Sigmoid colon (tissue), 7 donors: ENCODE measurements at places on chromosomes 12 and 14. TPM values are rescaled to one million over a fixed set of nuclear protein-coding genes. Genes with fewer than 3 reads are reported as not detected.

- no peaks in the 10 kb centered on the region for H3K4me1 ChIP-seq
- no peaks in the 10 kb centered on the region for H3K27me3 ChIP-seq
- DNase-seq, result no peak
- no peaks in the 10 kb centered on the region for H3K36me3 ChIP-seq
- H3K4me3 ChIP-seq, result no peak overlapping the region
Observed at GRCh38 chr14:21940887-21941856, 267.6 kb upstream of the OR4E1 start.

DNA sequence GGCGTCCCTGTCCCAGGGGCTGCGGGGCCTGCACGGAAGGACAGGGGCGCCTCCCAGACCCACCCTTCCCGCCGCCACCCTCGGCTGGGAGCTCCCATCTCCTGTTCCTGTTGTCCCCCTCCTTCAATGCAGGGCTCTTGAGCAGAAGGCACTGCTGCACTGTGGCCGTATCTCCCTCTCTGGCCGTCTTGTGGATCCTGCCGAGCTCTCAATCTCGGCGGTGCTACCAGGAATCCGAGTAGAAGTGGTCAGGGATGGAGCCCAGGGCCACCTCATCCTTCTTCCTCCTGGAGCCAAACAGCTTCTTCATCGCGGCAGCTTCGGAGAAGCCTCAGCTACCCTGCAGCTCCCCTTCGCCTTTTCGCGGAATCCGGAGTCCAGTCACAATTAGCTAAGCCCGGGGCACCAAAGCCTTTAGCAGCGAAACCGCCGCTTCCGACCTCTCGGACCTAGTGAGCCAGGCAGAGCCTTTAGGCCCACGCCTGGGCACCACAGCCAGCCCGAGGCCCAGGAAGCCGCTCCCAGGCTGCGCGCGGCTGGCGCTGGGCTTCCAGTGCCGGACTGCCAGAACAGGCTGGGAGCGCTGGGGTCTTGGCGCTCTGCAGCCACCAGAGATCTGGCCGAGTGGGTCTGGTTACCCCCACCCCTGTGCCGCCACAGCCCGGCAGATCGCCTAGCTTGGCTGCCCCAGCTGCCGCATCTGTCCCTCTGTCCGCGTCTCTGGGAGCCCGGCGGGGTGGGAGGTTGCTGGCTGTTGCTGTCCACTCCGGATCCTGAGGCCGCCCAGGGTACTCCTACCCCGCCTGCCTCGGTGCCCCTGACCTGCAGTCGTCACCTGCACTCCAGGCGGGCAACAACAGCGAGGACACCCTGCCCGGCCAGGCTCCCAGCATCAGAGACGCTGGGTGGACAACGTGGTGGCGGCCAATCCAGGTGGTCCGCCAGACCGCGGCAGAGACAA is 69.1 kb downstream of the ASCL4 start:
- no peak overlapping the region for H3K27ac ChIP-seq
- H3K27me3 ChIP-seq, result peaks cover 73% of the 10 kb centered on the region
- no peak for DNase-seq
- peak overlapping the region; percentile 40 for H3K4me3 ChIP-seq
- no peaks in the 10 kb centered on the region for H3K36me3 ChIP-seq

DNA sequence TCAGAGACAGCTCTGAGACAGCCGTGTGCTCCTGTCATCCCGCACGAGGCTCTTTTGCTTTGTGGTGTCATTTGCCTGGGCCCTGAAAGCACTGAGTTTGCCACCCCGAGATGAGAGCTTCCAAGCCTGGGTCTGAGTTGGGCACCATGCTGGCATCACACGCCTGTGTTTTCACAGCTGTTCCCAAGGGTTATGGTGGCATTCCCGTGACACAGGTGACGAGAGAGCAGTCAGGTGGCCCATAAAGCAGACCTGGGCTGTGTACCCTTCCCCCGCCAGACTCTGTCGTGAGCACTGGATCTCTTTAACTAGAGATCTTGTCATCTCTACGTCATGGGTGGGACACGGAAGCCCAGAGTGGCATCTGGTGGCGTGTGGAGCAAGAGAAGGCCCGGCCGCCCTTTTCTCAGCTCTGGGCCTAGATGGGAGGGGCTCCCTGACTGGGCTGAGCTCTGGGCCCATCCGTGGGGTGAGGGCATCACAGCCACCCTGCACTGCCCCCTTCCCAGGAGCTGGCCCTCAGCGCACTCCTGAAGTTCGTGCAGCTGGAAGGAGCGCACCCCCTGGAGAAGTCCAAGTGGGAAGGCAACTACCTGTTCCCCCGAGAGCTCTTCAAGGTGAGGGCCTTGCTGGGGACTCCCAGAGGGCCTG is 2.6 kb downstream of the NOC4L start:
- no peaks in the 10 kb centered on the region for H3K27me3 ChIP-seq
- DNase-seq, result peak; percentile 62
- H3K4me3 ChIP-seq, result no peak overlapping the region

DNA sequence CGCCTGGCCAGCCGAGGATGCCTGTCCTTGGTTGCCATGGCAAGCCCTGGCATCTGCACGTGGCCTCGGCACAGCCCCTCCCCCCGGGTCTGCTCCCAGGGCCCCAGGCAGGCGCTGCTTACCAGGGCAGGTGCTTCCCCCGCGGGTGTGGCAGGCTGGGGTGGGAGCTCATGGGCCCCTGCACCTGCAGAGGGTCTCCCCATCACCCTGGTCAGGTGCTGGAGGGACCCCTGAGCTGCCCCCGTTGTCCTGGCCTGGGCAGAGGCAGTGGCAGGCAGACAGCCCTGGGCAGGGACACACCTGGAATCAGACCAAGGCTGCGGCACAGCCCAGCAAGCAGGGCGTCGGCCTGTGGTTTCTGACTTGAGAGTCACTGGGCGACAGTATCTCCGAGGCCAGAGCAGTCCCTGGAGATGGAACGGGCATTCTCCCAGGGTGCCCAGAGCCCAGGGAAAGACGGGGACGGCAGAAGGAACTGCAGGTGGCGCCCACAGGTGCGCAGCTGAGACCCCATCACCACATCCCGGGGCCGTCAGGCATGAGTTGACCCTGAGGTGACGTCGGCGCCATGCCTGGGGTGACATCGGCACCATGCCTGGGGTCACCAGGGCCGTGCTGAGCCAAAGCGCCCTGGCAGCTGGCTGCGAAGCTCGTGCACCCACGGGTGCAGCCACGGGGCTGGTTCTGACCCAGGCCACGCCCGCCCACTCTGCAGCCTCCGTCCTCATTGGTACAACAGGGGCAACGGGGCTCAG is 56.1 kb upstream of the FBRSL1 start:
- peaks cover 15% of the 10 kb centered on the region for H3K4me1 ChIP-seq
- H3K27ac ChIP-seq, result no peak overlapping the region
- no peak overlapping the region for H3K4me3 ChIP-seq
- no peaks in the 10 kb centered on the region for H3K36me3 ChIP-seq
- no peak for DNase-seq

DNA sequence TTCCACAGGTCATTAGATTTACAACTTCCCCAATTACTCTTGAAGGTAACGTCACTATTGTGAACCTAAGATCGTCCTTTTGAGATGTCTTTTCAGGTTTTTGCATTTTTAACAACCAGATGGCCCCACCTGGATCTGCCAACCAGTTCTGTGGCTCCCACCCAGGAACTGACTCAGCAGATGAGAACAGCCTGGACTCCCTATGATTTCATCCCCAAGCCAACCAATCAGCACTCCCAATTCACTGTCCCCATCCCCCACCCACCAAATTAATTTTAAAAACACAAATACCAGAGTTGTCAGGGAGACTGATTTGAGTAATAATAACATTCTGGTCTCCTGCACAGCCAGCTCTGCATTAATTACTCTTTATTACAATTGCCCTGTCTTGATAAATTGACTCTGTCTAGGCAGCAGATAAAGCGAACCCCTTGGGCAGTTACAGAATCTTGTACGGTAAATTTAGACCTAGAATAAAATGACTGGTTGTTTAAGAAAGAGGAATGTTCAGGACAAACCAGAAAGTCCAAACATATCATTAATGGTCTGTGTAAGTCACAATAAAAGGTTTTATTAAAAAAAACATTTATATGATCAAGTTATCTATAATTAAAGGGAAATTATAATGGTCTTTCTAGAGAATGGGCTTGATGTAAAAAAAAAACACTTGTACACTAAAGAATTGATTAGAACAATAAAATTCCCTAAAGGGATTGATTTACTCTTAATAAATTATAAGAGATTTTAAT is 55.8 kb downstream of the COX16 start:
- no peaks in the 10 kb centered on the region for H3K36me3 ChIP-seq
- H3K4me1 ChIP-seq, result no peaks in the 10 kb centered on the region
- no peak overlapping the region for H3K4me3 ChIP-seq
- DNase-seq, result no peak
- H3K27me3 ChIP-seq, result no peaks in the 10 kb centered on the region

DNA sequence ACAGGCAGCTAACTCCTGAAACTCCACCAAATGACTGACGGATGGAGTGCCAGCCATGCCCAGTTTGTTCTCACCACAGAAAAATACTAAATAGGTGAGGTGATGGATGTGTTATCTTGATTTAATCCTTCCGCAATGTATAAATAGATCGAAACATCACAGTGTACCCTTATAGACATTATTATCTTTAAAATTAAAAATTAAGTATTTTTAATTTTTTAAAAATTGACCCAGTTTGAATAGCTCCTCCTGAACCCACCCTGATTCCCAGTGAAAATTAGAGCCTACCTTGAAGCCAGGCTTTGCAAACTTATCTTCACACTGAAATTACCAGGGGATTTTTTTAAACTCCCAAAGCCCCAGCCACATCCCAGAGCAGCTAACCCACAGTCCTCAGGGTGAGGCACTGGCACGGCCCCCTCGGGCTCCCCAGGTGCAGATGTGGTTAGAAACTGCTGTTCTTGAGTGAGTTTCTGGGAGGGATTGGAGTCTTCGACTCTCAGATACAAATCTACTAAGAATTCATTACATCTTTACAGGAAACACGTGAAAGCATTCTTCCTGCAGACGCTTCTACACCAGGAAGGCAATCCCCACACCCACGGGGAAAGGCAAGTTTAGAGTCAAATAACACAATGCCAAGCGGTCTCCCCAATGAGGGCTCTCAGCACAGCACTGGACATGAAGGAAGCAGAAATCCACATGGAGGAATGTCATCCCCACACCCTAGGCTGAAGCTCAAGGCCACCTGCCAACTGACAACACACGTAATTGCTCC is 126.4 kb downstream of the RIMBP2 start:
- no peak for DNase-seq
- H3K36me3 ChIP-seq, result no peaks in the 10 kb centered on the region
- H3K4me3 ChIP-seq, result no peak overlapping the region
- no peak overlapping the region for H3K27ac ChIP-seq
- no peaks in the 10 kb centered on the region for H3K27me3 ChIP-seq

DNA sequence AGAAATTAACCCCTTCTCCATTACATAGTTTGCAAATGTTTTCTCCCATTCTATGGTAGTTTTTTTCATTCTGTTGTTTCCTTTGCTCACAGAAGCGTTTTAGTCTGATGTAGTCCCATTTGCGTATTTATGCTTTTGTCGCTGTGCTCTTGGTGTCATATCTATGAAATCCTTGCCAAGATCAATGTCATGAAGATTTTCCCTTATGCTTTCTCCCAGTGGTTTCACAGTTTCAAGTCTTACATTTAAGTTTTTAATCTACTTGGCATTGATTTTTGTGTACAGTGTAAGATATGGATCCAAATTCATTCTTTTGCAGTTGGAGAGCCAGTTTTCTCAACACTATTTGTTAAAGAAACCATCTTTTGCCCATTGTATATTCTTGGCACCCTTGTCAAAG is 357.6 kb downstream of the APAF1 start:
- DNase-seq, result no peak
- no peaks in the 10 kb centered on the region for H3K36me3 ChIP-seq
- H3K27me3 ChIP-seq, result no peaks in the 10 kb centered on the region
- no peaks in the 10 kb centered on the region for H3K4me1 ChIP-seq
- H3K27ac ChIP-seq, result no peak overlapping the region

GRCh38 chr12:13000616-13000924 is 505 bp upstream of the HEBP1 start:
- no peak for DNase-seq
- H3K4me1 ChIP-seq, result no peaks in the 10 kb centered on the region
- H3K27ac ChIP-seq, result peak overlapping the region; percentile 89
- H3K27me3 ChIP-seq, result no peaks in the 10 kb centered on the region
- no peaks in the 10 kb centered on the region for H3K36me3 ChIP-seq
- peak overlapping the region; percentile 81 for H3K4me3 ChIP-seq

DNA sequence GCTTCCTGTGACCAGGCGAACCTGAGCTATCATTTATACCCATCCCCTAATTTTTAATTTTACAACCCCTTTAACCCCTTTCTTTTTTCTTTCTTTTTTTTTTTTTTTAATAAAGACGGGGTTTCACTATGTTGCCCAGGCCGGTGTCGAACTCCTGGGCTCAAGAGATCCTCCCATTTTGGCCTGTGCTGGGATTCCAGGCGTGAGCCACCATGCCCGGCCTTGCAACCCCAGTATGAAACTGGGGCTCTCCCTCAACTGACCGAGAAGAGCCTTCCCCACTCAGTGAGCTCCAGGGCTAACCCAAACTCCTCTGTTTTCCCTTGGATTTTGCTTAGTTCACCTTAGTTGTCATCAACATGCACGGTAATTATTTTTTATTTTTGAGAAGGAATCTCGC is 992 bp downstream of the CPSF2 start:
- DNase-seq, result no peak
- no peaks in the 10 kb centered on the region for H3K36me3 ChIP-seq
- H3K27ac ChIP-seq, result peak overlapping the region; percentile 95
- no peaks in the 10 kb centered on the region for H3K27me3 ChIP-seq

GRCh38 chr14:20904393-20905029 is 13.3 kb downstream of the RNASE3 start:
- H3K4me1 ChIP-seq, result no peaks in the 10 kb centered on the region
- no peaks in the 10 kb centered on the region for H3K27me3 ChIP-seq
- no peaks in the 10 kb centered on the region for H3K36me3 ChIP-seq
- DNase-seq, result no peak
- no peak overlapping the region for H3K27ac ChIP-seq
- no peak overlapping the region for H3K4me3 ChIP-seq

GRCh38 chr14:37588956-37589714 is 5.9 kb downstream of the FOXA1 start:
- H3K27ac ChIP-seq, result no peak overlapping the region
- no peaks in the 10 kb centered on the region for H3K36me3 ChIP-seq
- no peak for DNase-seq
- H3K27me3 ChIP-seq, result peaks cover 100% of the 10 kb centered on the region
- H3K4me3 ChIP-seq, result no peak overlapping the region

Gene CLEC1A
- 4.8 TPM for total RNA-seq

Gene CCDC177
- total RNA-seq, result not detected

Gene NTF3
- 0.95 TPM for total RNA-seq

Gene KRT72
- not detected for total RNA-seq

Gene CCNT1
- 25.3 TPM for total RNA-seq

Gene HCAR1
- total RNA-seq, result not detected
